ENCODE measurements at places on chromosomes 5 and 9. TPM values are rescaled to one million over a fixed set of nuclear protein-coding genes. Genes with fewer than 3 reads are reported as not detected.

GRCh38 chr9:32306006-32306405 lies 78.4 kb upstream of the ACO1 start:
- DNase-seq: no peak

GRCh38 chr5:122723606-122724352 lies 51.1 kb upstream of the SNX2 start:
- no peak for DNase-seq

GRCh38 chr9:103992938-103993579 lies 101.0 kb upstream of the SMC2 start:
- DNase-seq: no peak

- no peak for DNase-seq
These were observed 30.5 kb downstream of the TMOD1 start for GRCh38 chr9:97531888-97532376.

- no peak for DNase-seq
These were observed 5.4 kb upstream of the SLC6A18 start for GRCh38 chr5:1219768-1220100.

- no peak for DNase-seq
These were observed 11.0 kb downstream of the SKP2 start for GRCh38 chr5:36162810-36163486.

DNA sequence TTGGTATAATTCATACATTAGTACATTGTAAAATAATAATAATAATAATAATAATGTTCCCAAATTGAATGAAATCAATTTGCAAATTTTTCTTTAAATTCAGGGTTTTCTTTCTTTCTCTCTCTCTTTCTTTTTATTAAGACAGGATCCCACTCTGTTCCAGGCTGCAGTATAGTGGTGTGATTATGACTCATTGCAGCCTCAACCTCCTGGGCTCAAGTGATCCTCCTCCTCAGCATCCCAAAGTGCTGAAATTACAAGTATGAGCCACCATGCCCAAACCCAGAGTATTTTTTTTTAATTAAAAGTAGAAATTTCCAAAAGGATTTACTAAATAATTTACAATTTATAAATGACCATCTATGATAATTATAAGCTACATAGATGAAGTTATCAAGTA lies 117.7 kb downstream of the HOMER1 start:
- DNase-seq: no peak

DNA sequence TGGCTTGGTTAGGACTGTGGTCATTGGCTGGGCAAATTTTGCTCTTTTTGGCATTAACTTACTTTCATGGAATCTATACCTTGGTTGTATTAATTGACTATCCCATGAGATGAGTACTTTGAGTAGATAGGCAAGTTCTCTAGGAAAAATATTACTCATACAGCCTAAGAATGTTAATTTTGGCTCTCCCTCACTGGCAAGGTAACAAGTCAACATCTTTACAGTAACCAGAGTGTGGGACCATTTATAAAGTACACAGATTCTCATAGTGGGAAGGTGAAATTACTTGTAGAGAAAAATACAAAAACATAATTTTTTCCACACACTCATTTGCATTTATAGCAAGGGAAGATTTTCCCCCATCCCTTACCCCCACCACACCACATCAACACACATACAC lies 154.6 kb upstream of the ZNF608 start:
- no peak for DNase-seq

- no peak for DNase-seq
These were observed 164.8 kb upstream of the VCAN start for GRCh38 chr5:83306572-83307241.

DNA sequence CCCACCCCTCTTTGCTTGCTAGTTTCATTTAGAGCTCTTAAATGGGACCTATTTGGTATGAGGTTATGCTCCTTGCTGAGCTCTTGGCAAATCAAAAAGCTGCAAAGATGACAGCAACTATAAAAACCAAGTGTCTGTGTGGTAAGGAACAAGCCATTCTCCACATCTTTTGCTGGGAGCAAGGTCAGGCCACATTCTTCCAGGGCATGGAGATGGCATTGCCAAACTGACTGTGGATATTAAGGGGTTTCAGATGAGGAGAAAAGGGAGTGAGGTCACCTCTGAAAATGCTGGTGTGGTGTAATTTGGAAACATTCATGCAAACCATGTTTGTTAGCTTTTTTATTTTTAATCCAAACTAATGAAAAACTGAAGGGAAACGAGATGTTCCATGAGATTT lies 218.8 kb upstream of the IL12B start:
- DNase-seq: no peak

GRCh38 chr5:179791881-179792611 lies 1.7 kb upstream of the LTC4S start:
- DNase-seq: no peak

DNA sequence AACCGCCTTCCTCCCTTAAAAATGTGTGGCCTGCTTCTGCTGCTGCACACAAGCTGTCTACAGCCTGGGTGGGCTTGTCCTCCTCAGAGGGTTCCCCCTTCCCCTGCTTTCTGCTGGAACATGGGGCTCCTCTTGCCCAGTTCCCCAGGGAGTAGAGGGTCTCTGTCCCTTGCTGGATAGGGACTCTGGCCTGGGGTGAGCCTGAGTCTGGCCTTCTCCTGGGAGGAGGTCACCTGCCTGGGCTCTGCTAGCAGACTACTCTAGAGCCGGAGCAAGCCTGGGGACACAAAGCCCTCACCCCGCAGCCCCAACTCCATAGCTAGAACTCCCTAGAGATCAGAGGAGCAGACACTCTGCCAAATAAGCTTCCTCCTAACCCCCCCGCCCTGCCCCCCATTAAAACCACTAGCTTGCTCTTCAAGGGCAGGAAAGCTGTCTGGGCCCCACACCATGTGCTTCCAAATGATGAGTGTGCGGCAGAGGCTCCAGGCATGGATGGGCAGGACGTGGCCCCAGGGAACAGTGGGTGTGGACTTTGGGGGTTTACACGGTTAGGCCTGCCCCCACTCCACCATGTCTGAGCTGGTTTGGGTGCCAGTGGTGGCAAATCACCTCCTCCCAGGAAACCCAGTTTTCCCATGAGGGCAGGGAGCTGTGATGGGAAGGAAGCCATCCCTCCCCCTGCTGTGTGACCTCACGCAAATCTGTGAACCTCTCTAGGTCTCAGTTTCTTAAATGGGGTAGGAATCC lies 10.0 kb downstream of the TCF7 start:
- DNase-seq: no peak

DNA sequence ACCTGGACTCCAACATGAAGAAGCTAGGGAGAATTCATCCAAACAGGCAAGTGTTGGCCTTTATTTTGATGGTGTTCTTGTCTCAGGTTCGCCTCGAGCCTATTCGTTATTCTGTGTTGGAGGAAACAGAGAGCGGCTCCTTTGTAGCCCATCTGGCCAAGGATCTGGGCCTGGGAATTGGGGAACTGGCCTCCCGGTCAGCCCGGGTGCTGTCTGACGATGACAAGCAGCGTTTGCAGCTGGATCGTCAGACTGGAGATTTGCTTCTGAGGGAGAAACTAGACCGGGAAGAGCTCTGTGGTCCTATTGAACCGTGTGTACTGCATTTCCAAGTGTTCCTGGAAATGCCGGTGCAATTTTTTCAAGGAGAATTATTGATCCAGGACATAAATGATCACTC lies 367 bp downstream of the PCDHB4 start:
- no peak for DNase-seq

DNA sequence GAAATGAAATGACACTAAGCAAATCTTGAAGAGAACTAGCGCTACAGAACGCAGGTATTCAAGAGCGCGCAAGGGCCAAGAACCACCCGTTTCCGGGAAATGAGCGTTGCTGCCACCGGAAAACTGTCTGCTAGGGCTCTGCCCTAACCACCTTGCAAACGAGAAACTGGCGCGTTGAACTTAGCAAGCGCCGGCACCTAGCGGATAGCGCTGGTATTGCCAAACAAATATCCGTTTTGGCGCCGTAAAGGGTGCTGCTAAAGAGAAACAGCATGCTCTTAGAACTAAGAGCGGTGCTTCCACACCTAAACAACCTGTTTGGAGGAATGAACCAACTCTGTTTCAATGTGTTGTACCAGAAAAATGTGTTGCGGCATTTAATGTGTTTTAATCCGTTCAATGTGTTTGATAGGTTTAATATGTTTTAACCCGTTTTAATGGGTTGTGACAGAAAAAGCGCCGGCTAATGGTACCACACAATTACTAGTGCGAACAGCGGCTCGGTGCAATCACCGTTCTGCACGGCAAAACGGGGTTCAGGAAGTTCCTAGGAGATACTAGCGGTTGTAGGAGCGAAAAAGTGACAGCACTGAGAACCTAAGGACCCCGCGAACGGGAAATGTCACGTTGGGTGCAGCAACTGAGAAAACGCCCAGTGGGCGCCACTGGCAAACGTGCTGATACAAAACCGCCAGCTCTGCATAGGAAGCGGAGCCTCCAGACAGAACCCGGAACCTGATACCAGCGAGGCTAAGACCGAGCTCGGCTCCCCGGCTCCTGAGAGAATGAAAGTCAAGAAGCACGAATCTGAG lies at the start of gene ANXA2R:
Gene ANXA2R, minus strand, starts transcription at position 33 of the 812 bp plus-strand sequence. CDS start 273 bp downstream, outside the sequence.
- peak; percentile 90 for DNase-seq

GRCh38 chr9:97936998-97937397 lies 974 bp downstream of the HEMGN start:
- no peak for DNase-seq

GRCh38 chr5:16784843-16785791 lies 151.0 kb downstream of the MYO10 start:
- DNase-seq: no peak

GRCh38 chr5:17929171-17929570 lies 294.9 kb downstream of the TAF11L14 start:
- DNase-seq: no peak

GRCh38 chr9:16100537-16101091 lies 547.8 kb downstream of the CCDC171 start:
- DNase-seq: no peak

DNA sequence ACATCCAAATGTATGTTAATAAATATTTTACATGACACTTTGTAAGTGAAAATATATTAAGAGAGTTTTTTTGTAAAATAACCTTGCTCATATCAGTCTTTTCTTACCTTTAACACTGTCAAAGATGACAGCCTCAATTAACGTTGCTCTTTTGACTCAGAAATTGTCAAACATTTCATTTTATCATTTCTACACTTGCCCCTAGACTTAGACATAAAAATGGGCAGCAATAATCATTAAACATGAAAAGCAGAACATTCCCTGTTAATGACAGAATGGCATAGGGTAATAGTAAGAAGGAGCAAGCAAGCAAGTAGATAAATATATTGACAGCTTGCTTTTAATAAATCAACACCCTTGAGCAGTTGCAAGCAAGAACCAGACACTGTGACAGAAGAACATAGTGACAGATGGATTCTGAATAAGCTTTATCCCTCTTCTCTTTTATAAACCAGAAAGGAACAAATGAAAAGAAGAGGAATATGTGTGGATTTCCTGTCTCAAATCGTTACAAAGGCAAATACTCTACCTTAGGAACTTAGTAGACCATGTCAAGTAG lies 796.0 kb upstream of the CHD1 start:
- no peak for DNase-seq

DNA sequence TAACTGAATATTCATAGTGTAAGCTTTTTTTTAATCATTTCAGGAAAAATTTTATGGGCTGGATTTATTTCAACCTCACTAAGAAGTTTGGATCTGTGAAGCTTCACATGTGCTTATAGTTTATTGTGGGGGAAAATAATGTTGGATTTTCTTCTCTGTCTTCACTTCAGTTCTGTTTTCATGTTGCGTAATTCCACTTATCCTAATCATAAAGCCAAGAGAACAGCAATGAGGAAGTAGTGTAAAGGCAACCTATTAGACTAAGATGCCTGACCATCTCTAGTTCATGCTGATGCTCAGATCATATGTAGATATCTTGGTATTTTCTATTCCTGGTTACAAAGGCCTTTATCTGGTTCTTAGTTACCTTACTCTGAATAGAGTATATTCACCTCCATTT lies 50.0 kb downstream of the CD180 start:
- no peak for DNase-seq

DNA sequence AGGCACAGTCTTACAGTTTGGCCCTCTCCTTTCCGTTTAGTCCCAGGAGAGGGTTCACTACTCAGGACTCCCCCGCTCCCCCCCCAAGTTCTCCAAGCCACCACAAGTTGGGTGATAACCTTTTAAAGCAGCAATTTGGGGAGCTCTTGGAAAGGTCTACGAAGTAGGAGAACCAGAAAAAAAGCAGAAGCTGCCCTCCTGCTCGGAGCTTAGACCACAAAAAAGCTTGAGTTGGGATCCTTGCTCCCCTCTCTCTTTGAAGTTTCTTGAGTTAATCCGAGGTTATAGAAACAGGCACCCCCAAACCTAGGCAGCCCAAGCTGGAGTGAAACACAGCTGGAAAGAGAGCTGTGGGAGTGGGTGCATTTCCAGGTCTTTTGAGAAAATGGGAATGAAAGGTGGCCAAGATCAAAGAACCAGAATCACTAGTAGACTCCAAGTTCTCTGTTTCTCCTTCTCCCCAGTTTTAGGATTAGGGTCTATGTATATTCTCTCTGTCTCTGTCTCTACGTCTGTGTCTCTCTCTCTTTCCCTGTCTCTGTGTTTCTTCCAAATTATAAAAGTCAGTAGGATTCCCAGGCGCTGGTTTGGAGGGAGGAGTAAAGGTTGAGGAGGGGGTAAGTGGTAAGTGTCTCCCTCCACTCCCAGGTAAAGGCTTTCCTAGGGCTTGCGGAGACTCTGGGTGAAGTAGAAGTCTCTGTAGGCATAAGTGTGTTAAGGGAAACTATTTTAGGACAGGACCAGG lies 2.8 kb downstream of the LHX2 start:
- DNase-seq: no peak

GRCh38 chr9:91253488-91253887 lies 108.2 kb downstream of the AUH start:
- no peak for DNase-seq

DNA sequence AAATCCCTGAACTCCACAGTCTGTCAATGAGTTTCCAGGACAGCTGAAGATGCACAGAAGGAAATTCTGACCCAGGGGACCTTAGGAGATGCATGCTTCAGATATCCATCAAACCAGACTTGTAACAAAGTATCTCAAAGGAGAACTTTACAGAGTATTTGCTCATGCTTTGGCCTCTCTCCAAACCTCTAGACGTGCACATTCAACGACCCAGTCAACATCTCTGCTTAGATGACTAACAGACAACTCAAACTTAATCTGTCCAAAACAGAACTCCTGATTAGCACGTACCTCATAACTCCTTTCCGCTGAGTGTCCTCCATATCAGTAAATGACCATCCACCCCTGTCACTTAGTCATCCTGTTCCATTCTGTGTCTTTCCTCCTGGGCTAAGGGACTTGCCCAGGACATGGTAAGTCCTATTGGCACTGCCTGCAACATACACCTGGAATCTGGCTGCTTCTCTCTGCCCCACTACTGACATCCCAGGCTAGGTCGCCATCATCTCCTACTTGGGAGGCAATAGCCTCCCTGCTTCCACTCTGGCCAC lies 107.4 kb downstream of the LMNB1 start:
- DNase-seq: no peak

The TCERG1 gene
- total RNA-seq: 84.6 TPM

The ADAMTS2 gene
- not detected for total RNA-seq

The SEMA5A gene
- total RNA-seq: 0.94 TPM

The ARID3C gene
- total RNA-seq: not detected

The EPB41L4B gene
- total RNA-seq: not detected

The SMIM3 gene
- total RNA-seq: 3.9 TPM

The SLC25A48 gene
- not detected for total RNA-seq

The F12 gene
- total RNA-seq: 1.1 TPM

The MYOZ3 gene
- not detected for total RNA-seq

Measured in T-helper 17 cell (primary cell).